ENCODE measurements at places on chromosomes 7 and 10.

- no peak for DNase-seq
Measured at GRCh38 chr7:121544726-121545125, 148.6 kb upstream of the FAM3C start.

- DNase-seq, result peak; percentile 57
Measured at GRCh38 chr10:119516381-119517234, 25.9 kb downstream of the RGS10 start.

GRCh38 chr10:129449893-129450292 lies 17.1 kb upstream of the MGMT start:
- DNase-seq, result no peak

- no peak for DNase-seq
Measured at GRCh38 chr7:79281426-79281825, 172.0 kb downstream of the MAGI2 start.

DNA sequence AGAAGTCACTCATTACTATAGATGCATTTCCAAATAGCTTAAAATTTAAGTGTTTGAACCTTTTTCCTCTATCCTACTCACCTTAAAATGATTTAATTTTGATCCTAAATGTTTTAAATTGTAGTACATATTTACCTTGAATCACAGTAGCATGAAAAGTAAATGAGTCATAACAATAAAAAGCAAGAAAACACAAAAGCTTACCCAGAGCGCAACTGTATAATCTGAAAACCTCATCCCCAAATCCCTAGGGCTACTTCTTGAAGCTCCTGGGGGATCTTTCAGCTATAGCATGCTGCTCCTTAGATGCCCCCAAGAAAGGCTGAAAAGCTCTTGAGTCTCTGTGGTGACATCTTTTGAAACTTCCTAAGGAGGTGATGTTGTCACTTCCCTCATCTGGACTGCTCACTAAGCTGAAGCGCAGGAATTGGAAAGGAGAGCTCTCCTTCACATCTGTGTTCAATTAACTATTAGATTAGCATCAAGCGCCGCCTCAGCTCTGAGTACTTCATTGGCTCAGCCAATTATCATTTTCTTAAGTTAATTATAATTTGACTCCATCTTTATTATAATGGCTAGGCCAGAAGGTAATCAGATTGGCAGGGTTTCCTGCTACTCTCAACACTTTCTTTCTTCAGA lies 60.2 kb downstream of the SEMA3E start:
- DNase-seq, result no peak

DNA sequence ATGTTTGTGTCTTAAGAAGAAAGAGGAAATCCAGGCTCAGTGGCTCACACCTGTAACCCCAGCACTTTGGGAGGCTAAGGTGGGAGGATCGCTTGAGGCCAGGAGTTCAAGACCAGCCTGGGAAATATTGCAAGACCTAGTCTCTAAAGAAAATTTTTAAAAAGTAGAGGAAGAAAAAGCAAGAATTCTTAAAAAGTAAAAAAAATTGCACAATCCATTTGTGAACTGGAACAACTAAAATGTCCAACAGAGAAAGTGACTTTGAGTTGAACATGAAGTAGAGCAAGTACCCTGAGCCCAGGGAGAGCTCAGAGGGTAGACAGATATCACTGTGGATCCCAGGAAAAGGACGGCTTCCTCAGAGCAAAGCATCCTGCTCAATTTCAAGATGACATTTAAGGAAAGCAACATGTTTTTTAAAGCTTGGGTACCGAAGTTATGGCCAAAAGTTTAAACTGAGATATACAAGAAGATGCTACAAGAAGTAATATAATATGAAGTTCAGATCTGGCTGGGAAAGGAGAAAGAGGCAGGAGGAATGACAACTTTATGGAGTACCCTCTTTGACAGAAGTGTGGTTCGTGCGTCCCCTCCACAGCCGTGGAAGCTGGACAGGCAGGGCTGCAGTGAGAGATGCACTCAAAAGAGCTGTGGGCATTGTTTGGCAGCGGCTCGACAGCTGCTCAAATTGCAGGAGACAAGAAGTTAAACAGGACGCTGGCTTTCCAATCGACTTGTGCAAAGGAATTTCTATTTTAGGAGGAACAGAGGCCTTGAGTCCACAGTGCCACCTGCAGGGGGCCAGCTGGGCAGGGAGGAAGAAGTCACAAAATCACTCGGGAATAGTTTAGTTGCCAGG lies 201.3 kb downstream of the JCAD start:
- DNase-seq, result no peak

Data from stimulated activated CD4-positive, alpha-beta T cell treated with anti-CD3 and anti-CD28 coated beads, Interleukin-4, amount 100 ng/mL, for 4 hours (primary cell).